ENCODE measurements at places on chromosomes 12 and 14.

DNA sequence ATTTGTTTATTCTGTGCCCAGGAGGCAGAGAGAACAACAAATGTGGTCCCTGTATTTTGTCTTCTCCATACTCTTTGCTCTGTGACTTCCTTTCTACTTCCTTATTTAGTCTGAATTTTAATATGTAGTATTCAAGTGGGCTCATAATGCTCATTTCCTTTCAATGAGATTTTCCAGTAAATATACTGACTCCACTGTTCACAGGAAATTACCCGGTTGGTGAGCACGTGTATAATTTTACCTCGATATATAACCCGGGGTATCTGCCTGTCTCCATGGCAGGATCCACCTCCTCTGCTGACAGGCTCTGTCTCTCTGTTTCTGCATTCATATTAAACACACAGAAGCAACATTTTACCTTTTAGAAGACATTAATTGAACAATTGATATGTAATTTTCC is 166.0 kb downstream of the SLC38A4 start:
- DNase-seq = peak; percentile 11

DNA sequence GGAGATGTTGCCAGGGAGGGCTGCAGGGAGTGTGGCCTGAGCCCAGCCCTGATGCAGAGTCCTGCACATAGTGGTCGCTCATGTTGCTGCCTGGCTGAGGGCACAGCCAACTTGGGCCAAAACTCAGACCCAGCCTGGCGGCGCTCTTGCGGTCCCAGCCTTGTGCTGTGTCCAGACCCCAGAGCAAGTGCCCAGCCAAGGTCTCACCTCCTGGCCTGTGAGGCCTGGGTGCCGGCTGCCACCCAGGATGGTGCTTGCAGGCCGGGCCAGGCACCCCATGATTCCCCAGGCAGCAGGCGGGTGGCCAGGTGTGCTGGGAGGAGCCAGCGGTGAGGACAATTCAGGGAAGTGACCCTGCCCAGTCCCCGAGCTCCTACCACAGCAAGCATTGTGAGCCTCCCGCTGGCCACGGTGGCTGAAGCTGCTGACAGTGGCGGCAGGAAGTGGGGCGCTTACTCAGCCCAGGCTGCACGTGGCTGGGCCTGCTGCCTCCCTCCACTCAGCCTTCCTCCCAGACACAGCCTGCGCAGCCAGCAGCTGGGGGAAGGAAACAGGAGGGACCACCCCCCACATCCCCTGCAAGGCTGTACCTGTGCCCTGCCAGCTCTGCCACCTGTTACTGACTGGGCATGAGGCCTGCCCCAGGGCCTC is 17.7 kb upstream of the PGF start:
- no peak for DNase-seq

- no peak for DNase-seq
These were observed 431.2 kb upstream of the FBXO33 start for GRCh38 chr14:39863441-39863840.

GRCh38 chr12:92503029-92503931 is 199.5 kb upstream of the PLEKHG7 start:
- DNase-seq = no peak

GRCh38 chr14:100816950-100817901 is 8.7 kb upstream of the MEG3 start:
- DNase-seq = no peak

GRCh38 chr12:38776647-38777046 is 128.7 kb downstream of the CPNE8 start:
- DNase-seq = no peak

GRCh38 chr12:1962051-1963020 is 41.9 kb downstream of the DCP1B start:
- no peak for DNase-seq

GRCh38 chr14:99572173-99572999 is 31.6 kb downstream of the CCDC85C start:
- no peak for DNase-seq

GRCh38 chr12:105099356-105099755 is 8.2 kb upstream of the WASHC4 start:
- no peak for DNase-seq

DNA sequence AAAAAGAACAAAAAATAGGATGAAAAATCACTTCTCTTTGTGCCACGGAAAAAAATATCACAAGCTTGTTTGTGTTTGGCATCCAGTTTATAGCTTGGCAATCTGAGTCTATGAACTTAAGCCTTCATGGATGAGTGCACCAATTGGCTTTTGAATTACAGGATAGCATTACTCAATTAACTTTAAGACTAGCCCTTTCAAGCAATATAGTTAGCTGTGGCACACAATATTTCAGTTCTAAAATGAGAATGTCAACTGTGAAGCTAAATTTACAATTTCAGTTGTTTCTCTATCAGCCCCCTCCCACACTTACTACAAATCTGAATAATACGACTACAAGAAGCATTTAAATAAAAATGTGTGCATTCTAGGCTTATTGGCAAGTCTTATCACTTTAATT is 8.3 kb downstream of the RERG start:
- DNase-seq = peak; percentile 18

GRCh38 chr14:59711080-59711479 is 134.5 kb upstream of the CCDC175 start:
- no peak for DNase-seq

DNA sequence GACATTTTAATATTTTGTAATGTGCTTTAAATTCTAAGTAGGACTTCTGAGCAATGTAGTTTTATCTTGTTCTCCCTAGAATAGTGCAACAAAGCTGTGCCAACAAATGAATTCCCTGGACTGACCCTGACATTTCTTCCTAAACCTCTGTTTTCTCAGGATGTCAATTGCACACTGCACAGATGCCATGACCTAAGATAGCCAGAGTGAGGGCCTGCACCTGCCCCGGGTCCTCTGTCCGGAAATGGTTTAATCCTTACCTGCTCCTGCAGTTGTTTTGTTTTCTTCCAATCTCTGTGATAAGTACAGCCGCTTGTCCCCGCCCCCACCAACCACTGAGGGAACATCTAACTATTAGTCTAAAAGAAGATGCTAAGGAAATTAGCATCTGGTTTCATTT is 831.5 kb downstream of the GALC start:
- no peak for DNase-seq
